ENCODE measurements at places on chromosomes 16 and 17. TPM values are rescaled to one million over a fixed set of nuclear protein-coding genes. Genes with fewer than 3 reads are reported as not detected.

- H3K4me1 ChIP-seq = peaks cover 2% of the 10 kb centered on the region
- no peak overlapping the region for H3K27ac ChIP-seq
- H3K36me3 ChIP-seq = peaks cover 21% of the 10 kb centered on the region
- no peaks in the 10 kb centered on the region for H3K27me3 ChIP-seq
- H3K4me3 ChIP-seq = no peak overlapping the region
Observed at GRCh38 chr16:31128711-31129567, 6.6 kb downstream of the PRSS8 start.

DNA sequence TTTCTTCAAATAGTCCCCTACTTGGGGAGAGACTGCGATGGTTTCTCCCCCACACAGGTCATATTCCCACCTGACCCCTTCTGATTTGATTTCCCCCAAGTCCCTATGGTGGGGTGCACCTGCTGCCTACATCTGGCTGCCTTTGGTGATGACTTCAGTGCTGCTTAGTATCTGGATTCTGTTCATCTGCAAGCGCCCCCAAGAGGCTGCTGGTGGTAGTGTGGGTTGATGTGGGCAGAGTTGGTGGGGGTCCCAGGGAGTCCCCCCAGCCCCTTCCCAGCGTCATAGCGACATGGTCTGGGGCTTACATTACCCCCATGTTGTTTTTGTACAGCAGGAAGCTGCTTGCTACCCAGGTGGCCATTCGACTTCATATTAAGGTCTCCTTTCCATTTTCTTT, 99.2 kb downstream of the NTN1 start:
- peaks cover 12% of the 10 kb centered on the region for H3K4me1 ChIP-seq
- DNase-seq = peak; percentile 57
- peaks cover 8% of the 10 kb centered on the region for H3K27me3 ChIP-seq

GRCh38 chr16:50502616-50503011, 45.6 kb upstream of the NKD1 start:
- H3K4me3 ChIP-seq = no peak overlapping the region
- no peaks in the 10 kb centered on the region for H3K36me3 ChIP-seq
- no peaks in the 10 kb centered on the region for H3K4me1 ChIP-seq

ACBD4 gene
- 12.4 TPM for total RNA-seq

- no peaks in the 10 kb centered on the region for H3K27me3 ChIP-seq
- peaks cover 57% of the 10 kb centered on the region for H3K4me1 ChIP-seq
- H3K4me3 ChIP-seq = peak overlapping the region; percentile 91
- peak overlapping the region; percentile 95 for H3K27ac ChIP-seq
Observed at GRCh38 chr17:10698096-10698818, 863 bp downstream of the ADPRM start.

NOL3 gene
- total RNA-seq = 24.5 TPM
